ENCODE measurements at places on chromosomes 13 and 19. TPM values are rescaled to one million over a fixed set of nuclear protein-coding genes. Genes with fewer than 3 reads are reported as not detected.

The ZNF443 gene
- 4.3 TPM for total RNA-seq

DNA sequence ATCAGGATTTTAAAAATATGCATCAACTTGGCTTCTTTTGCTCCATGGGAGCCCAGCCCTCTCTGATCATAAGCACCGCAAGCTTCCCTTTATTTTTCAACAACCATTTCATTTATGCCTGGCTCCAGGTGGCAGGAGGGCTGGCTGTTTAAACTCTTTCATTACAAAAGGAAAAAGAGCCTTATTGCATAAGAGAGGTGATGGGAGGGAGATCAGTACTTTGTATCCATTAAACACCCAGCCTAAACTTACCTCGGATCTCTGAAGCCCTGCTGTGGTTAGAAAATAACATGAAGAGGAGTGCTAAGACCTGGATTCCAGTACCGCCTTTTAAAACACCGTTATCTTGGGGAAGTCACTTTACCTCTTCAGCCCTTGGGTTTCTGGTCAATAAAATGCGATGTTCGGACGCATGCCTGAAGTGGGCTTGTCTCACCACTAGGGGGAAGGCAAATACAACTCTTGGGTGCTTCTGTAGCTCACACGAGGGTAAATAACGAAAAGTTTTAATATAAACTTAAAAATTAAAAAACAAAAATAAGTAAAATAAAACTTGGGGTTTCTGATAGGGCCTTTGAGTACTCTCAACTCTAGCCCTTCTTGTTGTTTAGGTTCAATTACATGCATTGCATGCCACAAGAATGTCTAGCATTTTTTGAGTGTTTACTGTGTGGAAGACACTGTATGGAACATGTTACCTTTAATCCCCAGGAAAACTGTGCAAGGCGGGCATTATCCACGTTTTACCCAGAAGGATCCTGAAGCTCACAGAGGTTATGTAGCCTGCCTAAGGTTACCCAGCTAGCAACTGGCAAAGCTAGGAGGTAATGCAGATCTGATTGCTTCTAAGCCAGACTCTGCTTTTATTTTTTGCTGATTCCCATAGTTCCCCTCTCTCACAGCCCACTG is 240.3 kb downstream of the LMO7 start:
- H3K36me3 ChIP-seq, result no peaks in the 10 kb centered on the region
- H3K27me3 ChIP-seq, result peaks cover 12% of the 10 kb centered on the region
- peak overlapping the region; percentile 31 for H3K4me3 ChIP-seq
- no peak overlapping the region for H3K27ac ChIP-seq

GRCh38 chr19:49839713-49840112 is 11.2 kb upstream of the PTOV1 start:
- H3K36me3 ChIP-seq, result peaks cover 5% of the 10 kb centered on the region
- no peak for DNase-seq
- no peak overlapping the region for H3K27ac ChIP-seq
- no peaks in the 10 kb centered on the region for H3K4me1 ChIP-seq
- no peak overlapping the region for H3K4me3 ChIP-seq
- H3K27me3 ChIP-seq, result no peaks in the 10 kb centered on the region

DNA sequence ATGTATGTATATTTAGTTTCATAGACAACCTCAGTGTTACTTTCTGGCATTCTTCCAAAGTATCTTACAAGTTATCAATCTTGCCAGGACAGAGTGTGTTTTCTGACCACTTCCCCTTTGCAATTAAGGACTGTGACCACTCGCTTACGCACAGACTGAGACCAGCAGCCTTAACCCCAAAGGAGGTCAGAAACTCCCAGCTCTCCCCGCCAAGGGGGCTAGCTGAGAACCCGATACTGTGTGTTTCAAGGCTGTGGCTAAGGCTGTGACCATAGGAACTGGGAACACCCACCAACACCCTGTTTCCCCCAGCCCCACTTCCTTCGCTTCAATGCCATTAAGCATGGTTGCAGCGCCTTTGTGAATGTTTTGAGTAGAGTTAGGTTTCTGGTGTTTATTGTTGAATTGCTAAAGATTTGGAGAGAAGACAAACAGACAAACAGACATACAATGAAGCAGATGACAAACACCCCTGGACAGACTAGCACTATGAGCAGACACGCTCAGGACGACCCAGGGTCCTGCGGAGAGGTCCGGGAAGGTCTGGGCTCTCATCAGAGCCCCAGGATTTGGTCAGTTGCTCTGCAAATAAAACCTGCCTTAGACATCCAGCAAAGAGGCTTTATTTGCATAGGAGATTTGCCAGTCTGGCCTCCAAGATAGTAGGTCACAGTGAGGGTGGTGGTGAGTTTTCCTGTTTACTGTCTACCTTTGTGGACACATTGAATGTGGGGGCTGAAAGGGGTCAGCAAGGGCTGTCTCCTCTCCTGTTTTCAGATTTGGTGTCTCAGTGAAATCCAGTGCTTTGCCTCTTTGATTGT is 25.0 kb upstream of the TNFSF11 start:
- peaks cover 5% of the 10 kb centered on the region for H3K36me3 ChIP-seq
- peaks cover 38% of the 10 kb centered on the region for H3K4me1 ChIP-seq
- peak; percentile 12 for DNase-seq
- H3K27me3 ChIP-seq, result peaks cover 24% of the 10 kb centered on the region
- H3K27ac ChIP-seq, result no peak overlapping the region

GRCh38 chr13:99367106-99367616 is 60.0 kb upstream of the GPR183 start:
- H3K27me3 ChIP-seq, result no peaks in the 10 kb centered on the region
- H3K27ac ChIP-seq, result peak overlapping the region; percentile 99
- DNase-seq, result no peak
- H3K4me3 ChIP-seq, result peak overlapping the region; percentile 72
- peaks cover 97% of the 10 kb centered on the region for H3K4me1 ChIP-seq

DNA sequence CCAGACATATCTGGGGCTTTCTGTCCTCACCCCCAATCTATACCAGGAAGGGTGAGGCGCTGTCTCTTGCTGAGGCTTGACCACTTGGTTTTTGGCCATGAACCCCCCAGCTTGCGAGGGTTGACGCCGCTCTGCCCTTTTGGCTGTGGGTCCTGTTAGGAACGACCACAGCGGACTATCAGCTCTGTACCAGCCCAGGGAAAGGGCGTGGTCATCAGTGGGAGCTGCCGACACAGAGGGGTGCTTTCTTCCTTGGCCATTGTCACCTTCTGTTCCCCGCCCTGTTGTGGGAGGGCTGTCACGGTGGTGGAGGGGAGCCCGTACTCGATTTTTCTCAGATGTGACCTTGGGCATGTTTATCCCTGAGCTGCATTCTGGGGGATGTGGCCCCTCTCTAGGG is 5.7 kb downstream of the DCAF15 start:
- H3K27me3 ChIP-seq, result no peaks in the 10 kb centered on the region
- DNase-seq, result no peak
- H3K4me1 ChIP-seq, result peaks cover 10% of the 10 kb centered on the region
- peaks cover 14% of the 10 kb centered on the region for H3K36me3 ChIP-seq
- no peak overlapping the region for H3K4me3 ChIP-seq
- H3K27ac ChIP-seq, result no peak overlapping the region

Measured in activated T-cell treated with anti-CD3 and anti-CD28 coated beads, Interleukin-2, amount 50 U/mL, for 72 hours (primary cell).